Stimulated activated CD4-positive, alpha-beta T cell treated with anti-CD3 and anti-CD28 coated beads, Interleukin-12 subunit alpha, Interleukin-12 subunit beta, amount 100 ng/mL, for 24 hours (primary cell): ENCODE measurements at places on chromosomes 12 and 14.

GRCh38 chr12:112121780-112122565 is 3.4 kb upstream of the TRAFD1 start:
- no peak for DNase-seq

DNA sequence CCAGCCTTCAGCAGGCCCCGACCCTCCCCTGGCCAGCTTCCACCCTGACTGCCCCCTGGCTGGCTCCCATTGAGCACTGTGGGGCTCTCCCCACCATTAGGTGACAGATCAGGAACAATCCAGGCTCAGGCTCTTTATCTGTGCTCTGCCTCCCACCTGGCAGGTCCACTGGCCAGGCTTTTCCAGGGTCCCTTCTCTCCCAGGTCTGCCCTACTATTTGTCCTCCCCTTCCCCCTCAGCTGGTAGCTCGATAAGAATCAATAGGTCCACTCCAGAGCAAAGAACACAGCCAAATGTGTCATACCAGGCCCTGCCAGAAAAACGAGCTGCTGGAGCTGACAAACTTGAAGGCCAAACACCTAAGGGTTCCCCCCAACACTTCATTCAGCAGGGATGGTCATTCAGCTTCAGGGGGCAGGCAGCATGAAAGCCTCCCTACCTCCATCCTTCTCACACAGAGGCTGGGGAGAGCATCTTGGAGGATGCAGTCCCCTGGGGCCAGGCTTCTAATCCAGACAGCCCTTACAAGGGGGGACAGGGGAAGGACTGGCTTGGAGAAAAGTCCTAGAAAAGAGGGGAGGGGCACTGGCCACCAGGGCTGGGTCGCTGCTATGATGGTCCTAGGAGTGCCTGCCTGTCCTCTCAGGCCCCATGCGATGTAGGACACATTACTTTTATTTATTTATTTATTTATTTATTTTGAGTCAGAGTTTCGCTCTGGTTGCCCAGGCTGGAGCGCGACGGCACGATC is 1.9 kb upstream of the KRT18 start:
- DNase-seq: no peak

- peak; percentile 25 for DNase-seq
These were observed 1392.4 kb upstream of the TMEM132C start for GRCh38 chr12:126874427-126875026.

DNA sequence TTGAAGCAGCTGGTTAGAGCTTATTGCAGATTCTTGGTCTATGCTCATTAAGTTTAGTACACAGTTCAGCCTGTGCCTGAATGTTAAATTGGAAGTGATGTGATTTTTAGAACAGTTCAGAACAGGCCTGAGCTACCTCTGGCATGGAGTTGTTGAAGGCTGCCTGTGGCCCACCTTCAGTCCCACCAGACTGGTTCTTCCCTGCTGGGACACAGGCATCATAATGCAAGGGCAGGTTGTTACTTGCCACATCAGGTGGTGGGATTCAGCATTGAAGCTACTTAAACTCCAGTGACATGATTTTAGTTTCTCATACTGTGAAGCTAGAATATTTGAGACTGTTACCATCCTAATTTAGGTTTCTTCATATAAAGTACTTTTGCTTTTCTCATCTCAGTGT is 49.4 kb downstream of the PROX2 start:
- DNase-seq: no peak

DNA sequence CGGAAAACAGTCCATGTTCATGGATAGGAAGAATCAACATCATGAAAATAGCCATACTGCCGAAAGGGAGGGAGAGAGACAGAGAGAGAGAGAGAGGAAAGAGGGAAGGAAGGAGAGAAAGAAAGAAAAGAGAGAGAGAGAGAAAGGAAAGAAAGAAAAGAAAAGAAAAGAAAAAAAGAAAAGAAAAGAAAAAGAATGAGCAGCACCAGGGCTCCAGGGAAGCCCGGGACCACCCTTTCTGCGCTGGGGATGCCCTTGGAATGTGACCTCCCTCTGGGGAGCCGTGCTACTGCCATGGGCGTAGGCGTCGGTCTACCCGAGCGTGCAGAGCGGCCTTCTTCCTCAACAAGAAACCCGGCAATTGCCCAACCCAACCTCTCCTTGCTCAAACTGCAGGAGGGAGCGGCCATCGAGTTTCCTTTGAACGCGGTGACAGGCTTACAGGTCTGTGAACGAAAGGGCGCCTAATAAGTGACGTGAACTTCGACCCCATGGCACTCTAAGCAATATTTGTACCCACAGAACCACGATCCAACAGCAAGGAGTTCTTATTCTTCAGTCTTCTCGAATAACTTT is 16.9 kb downstream of the OR6S1 start:
- DNase-seq: no peak

DNA sequence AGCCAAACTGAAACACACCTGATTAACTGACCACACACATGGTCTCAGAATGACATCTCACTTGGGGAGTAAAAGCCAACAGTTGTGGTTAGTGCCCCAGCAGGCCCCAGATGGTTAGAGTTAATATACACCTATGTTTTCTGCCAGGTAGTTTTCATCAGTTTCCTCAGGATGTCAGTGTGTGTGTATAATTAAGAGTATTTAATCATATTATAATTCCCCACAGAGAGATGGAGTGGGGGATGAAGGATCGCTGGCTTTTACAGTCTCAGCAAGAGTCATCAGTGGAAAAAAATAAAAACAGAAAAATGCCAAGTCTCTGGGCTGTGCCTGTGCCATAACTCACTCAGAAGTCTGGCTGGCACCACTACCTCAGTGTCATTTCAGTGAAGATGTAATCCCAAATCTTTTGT is 412.5 kb downstream of the ZFP36L1 start:
- DNase-seq: no peak

- DNase-seq: no peak
These were observed at the start of gene TAC3 for GRCh38 chr12:57016348-57016747. Gene TAC3, minus strand, starts transcription at chr12:57016529. Its CDS starts 732 bp downstream, at chr12:57015797.
